ENCODE measurements at places on chromosomes 3 and 15.

GRCh38 chr15:65067645-65068402, at the start of gene RASL12:
TSS of gene RASL12 (minus strand) at chr15:65067991. CDS start at chr15:65067835, 156 bp downstream.
- no peak for DNase-seq

DNA sequence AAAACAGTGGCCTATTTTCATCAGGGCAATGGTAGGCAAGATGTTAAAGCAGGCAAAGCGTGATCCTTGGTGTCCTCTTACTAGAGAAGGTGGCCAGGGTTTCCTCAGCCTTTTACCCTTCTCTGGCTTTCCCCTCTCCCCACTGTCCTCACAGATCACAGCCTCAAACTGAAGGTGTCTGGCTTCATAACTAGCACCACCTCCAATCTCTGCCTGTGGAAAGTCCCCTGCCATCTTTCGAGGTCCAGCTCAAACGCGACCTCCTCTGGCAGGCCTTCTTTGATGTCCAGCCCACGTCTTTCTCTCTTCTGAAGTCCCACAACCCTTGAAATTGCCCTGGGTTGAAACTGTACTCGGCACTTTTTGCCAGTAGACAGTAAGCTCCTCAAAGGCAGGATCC, 35.9 kb downstream of the CYP19A1 start:
- no peak for DNase-seq

GRCh38 chr3:82143661-82144412, 382.4 kb upstream of the GBE1 start:
- DNase-seq = no peak

- DNase-seq = no peak
Measured at GRCh38 chr3:67540198-67540894, 114.1 kb downstream of the SUCLG2 start.

DNA sequence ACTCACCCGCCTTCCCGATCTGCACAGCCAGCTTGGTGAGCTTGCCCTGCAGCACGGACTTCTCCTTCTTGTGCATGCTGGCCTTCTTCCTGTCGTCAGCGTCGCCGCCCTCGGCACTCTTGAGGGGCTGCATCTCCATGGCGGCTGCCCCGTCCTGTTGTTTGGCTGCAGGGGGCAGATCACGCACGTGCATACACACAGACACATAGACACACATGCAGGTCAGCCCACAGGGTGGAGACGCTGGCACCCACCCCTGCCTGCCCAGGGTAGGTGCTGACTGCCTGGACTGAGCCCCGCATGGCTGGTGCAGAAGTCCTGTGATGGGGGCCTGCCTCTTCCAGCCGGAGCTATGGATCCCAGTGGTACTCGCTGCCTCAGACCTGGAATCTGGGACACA, 57.3 kb upstream of the SEC13 start:
- DNase-seq = no peak

DNA sequence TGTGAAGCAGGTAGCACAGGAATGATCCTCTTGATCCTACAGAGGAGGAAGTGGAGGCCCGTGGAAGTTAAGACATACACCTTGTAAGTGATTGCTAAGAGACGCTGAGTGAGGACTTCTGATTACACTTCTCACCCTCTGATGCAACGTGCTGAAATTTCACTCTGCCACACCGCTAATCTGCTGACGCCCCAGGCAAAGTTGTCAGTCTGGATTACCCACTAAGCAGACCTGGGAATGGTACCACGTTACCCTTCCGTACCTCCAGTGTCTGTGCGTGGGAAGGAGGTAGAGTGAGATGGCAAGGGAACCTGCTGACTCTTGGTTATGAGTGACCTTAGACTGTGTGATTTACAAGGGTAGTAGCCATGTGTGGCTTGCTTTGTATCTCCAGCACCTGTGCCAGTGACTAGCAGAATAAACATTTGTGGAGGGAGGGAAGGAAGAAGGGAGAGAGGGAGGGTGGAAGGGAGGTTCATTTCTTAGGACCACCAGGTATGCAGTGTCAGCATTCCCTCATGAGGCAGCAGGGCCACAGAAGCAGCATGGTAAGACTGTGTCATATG, 115.0 kb downstream of the ALDH1A2 start:
- no peak for DNase-seq
